Activated naive CD4-positive, alpha-beta T cell (primary cell): ENCODE measurements at places on chromosomes 3 and 15.
A peak's percentile ranks its signal among the peaks of the same experiment; 100 is the strongest.

GRCh38 chr3:69324362-69325025 lies 61.4 kb downstream of the FRMD4B start:
- no peak for DNase-seq

DNA sequence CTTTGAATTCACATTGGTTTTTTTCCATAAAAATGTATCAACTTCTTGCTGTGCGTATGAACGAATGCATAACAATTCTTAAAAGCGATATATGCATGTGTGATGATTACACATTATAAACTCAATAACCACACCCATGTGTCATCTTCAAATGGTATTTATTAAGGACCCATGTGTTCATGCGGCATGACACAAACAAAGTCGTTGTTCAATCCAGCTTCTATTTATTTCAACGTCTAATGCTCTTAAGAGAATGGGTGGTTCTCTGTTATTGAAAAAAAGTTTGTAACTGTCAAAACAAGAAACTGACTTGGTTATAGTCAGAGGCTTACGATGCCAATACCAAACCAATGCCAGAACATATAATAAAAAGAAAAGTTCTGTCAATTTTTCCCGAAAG lies 195.9 kb downstream of the FOXP1 start:
- no peak for DNase-seq

DNA sequence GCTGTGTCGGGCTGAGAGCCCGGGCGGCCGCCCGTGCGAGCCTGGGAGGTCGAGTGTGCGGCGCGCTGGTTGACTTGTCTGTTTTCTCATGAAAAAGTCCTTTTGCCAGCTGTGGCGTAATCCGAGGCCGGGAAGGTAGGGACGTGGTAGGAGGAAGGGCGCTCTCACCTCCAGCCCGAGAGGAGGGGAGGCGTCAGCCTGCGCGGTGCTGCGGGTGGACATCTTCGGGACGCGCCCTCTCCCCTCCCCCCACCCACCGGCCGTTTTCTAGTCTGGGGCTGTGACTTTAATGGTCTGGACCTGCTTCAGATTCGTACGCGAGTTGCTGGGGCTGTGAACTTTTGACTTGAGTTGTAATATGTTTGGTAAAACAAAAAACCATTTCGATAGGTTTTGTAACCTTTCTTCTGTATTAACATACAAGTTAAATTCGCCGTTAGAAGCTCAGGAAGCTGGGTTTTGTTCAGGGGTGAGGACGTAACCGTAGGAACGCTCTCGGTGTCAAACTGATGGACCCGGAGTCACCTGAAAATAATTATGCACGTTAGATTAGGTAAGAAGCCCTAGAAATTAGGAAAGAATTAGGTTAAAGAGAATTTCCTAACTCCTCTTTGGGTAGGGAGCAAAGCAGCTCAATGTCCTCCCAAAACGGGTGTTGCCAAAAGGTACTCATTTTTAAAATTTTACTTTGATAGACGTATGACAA lies 762 bp downstream of the NCK1 start:
- DNase-seq, result peak; percentile 49

DNA sequence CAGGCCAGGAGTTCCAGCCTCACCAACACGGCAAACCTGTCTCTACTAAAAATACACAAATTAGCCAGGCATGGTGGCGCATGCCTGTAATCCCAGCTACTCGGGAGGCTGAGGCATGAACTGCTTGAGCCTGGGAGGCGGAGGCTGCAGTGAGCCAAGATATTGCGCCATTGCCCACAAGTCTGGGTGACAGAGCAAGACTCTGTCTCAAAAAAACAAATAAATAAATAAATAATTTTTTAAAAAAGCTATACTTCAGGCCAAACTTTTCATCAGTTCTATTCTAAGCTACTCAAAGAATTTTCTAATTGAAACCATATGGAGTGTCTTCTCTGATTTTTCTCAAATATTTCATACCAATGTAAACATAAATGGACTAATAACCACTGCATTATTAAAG lies 43.5 kb downstream of the PHC3 start:
- DNase-seq, result no peak

DNA sequence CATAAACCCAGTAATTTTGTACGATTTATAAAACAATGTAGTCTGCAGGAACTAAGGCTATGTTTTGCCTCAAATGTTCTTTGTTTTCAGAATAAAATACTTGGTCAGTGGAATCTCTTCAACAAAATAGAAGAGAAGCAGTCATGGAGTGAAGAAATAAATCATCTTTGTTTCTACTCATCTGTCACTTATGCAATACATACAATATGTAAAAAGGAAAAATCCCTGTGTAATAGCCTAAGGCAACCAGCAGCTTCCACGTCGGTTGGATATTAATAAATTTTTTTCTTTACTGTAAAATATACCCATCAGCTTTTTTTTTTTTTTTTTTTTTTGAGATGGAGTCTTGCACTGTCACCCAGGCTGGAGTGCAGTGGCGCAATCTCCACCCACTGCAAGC lies 5.2 kb upstream of the WDR5B start:
- DNase-seq, result no peak

GRCh38 chr15:27342991-27343390 lies 372.0 kb downstream of the GABRG3 start:
- DNase-seq, result no peak

DNA sequence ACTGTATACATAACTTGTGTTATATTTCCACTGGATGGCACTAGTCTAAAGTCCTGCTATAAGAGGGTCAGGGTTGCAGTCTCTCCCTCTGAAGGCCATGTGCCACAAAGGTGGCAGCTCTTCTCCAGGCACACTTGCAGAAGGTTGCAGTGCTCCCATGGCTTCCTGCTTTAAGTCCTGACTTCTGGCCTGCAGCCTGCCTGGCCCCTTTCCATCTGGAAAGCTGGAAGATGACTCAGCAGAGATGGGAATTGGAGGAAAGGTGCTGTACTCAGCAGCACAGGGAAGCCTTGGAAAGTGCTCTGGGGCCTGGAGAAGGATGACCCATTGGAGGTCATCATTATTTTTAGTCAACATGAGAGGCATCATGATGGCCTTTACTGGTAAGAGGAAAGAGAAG lies 40.9 kb upstream of the MRPL3 start:
- DNase-seq, result no peak

DNA sequence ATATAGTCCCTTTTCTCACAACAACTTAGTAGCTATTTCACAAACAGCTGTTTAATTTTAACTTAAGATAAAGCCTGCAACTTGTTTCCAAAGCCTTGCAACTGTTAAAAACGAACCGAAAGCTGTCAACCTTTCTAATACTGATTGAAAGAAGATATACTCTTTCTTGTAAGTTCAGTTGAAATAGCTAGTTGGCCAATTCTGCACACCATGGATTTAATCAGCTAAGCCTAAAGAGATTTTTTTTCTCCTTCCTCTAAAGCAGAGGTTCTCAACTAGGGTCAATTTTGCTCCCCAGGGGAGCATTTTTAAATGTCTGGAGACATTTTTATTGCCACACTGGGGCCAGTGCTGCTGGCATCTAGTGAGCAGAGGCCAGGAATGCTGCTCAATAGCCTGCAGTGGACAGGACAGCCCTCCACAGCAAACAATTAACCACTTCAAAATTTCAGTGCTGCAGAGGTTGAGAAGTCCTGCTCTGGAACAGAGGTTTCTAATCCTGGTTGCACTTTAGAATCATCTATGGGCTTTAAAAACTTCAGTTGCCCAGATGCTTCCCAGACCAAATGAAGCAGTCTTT lies 26.2 kb downstream of the MINDY4B start:
- no peak for DNase-seq

GRCh38 chr3:101813817-101814440 lies 34.9 kb downstream of the NXPE3 start:
- no peak for DNase-seq

- DNase-seq, result no peak
These were observed 60.8 kb upstream of the GALNT15 start for GRCh38 chr3:16113704-16114103.

- no peak for DNase-seq
These were observed 354.5 kb downstream of the OCA2 start for GRCh38 chr15:27744641-27745040.

- DNase-seq, result no peak
These were observed 1432.1 kb upstream of the GBE1 start for GRCh38 chr3:83193526-83193925.

DNA sequence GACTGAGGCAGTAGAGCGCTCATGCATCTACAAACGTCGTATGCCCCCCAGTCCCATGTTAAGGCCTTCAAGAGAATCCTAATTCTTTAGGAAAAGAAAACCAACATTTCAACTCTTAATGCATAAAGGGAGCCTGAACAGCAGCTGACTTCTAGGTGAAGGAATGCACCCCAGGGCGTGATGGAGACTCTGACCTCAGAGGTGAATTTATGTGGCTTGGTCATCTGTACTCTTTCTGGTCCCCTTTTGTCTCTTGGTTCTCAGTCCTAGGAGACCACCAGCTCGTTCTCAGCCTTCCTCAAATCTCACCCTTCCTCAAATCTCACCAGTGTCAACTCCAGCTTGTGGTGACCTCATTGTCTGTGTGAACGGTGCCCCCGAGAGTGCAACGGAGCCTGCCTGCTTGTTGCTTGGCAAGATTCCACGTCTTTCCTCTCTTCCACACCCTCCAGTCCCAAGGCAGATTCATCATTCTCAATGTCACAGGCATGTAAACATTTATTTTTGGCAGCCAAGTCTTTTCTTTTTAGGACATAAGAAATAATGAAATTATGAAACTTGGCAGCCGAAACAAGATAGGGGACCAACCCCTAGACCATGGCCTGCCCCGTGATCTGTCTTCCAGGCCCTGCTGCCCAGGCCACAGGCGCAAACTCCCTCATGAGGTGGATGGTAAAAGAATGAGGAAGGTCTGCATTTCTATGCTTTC lies 166.2 kb downstream of the ADAMTS17 start:
- no peak for DNase-seq

DNA sequence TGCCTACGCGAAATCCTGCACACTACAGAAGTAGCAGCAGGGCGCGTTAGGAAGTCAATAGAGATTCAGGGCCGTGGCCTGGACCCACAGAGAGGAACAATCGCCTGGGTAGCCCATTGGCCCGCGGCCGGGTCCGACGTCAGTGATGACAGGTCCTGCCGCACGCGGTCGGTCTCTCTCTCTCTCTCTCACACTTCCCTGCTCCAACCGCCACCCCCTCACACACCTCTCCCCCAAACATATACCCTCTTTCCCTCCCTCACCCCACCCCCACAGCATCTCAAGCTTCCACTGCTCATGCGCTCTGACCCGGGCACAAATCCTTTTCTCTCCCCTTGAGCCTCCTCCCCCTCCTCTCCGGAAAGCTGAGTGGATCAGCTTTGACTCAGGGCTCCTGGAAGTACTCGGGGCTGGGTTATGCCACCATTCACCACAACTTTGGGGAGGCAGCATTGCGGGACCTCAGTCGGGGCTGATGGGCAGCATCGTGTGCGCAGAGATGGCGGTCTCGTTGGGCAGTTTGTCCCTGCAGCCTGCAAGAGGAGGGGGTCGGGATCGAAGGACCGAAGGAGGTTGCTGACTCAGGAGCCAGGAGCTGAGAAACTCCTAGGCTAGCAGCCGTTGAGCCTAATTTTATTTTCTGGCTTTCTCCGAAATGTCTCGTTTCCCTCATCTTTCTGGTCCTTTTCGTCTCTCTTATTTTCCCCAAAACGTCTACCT lies 9.0 kb downstream of the ZIC4 start:
- no peak for DNase-seq

GRCh38 chr3:122313281-122313680 lies 11.8 kb upstream of the CSTA start:
- DNase-seq, result no peak

DNA sequence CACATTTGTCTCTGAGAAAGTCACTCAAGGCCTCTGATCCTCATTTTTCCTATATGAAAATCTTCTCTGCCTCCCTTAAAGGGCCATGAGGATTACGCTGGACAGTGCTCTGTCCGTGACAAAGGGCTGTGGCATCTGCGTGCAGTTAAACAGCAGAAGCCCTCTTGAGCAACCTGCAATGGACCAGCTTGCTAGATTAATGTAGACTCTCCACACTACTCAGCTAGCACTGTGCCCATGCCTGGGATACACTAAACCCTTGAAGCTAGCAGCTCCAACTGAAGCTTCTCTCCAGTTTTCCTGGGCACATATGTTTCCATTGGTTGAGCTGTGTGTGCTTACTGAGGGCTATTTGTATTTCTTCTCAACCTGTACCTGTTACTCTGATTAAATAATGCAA lies 303.8 kb downstream of the RPLP1 start:
- DNase-seq, result no peak

DNA sequence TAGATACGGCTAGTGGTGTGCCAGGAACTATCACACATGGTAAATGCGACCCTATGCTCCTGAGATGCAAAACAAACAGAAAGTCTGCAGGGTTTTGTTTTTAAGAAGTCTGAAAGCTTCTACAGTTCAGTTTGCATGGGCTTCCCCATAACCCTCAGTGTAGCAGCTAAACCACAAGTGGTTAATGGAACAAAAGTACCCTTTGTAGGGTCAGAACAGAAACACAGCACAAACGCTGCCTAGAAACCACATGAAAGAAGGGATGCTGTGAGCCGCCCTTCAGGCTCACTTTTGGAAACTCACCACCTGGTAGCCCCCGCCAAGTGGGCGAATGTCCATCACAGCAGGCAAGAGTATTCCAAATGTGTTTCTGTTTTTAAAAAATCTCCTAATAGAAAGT lies 46.2 kb downstream of the CTDSPL start:
- DNase-seq, result no peak

GRCh38 chr3:42750834-42751233 lies 22.2 kb downstream of the CCDC13 start:
- no peak for DNase-seq

- no peak for DNase-seq
These were observed 12.1 kb upstream of the CNBP start for GRCh38 chr3:129195731-129196256.

DNA sequence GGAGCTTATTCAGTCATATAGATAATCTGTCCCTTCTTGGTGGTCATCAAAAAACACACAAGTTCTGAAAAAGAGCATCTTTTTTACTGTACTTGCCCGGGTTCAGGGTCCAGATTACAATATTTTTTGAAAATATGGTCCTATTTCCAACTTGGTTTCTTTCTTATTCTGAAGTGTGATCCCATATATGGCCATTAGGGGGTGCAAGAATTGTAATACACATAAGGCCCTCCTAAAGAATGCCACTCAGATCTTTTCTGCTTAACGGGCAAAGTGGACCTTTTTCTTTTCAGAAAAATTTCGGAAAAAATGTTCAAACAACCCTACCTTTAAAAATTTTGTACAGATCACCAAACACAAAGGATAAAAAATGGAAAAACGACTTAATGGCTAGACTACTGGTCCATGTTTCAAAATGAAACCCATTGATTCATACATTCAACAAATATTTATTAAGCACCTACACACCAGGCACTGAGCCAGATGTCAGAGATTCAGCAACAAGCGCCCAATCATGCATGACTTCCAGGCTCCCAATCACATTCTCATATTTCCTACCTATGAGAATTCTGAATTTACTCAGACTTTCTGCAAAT lies 102.0 kb upstream of the MYRIP start:
- no peak for DNase-seq

- no peak for DNase-seq
These were observed 104.8 kb upstream of the OSTN start for GRCh38 chr3:191094057-191094845.
